ENCODE measurements at places on chromosomes 13 and 19.

DNA sequence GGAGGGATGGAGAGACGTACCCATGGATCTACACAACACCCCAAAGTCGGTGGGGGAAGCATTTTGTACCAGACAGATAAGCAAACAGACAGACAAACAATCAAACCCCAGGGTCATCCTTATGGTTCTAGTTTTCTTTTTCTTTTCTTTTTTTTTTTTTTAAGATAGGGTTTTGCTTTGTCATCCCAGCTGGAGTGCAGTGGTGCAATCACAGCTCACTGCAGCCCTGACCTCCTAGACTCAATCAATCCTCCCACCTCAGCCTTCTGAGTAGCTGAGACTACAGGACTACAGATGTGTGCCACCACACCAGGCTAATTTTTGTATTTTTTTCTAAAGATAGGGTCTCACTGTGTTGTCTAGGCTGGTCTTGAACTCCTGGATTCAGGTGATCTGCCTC lies 17.9 kb upstream of the FBL start:
- DNase-seq = no peak

- DNase-seq = no peak
Observed at GRCh38 chr19:46898731-46899130, 37.9 kb downstream of the ARHGAP35 start.

DNA sequence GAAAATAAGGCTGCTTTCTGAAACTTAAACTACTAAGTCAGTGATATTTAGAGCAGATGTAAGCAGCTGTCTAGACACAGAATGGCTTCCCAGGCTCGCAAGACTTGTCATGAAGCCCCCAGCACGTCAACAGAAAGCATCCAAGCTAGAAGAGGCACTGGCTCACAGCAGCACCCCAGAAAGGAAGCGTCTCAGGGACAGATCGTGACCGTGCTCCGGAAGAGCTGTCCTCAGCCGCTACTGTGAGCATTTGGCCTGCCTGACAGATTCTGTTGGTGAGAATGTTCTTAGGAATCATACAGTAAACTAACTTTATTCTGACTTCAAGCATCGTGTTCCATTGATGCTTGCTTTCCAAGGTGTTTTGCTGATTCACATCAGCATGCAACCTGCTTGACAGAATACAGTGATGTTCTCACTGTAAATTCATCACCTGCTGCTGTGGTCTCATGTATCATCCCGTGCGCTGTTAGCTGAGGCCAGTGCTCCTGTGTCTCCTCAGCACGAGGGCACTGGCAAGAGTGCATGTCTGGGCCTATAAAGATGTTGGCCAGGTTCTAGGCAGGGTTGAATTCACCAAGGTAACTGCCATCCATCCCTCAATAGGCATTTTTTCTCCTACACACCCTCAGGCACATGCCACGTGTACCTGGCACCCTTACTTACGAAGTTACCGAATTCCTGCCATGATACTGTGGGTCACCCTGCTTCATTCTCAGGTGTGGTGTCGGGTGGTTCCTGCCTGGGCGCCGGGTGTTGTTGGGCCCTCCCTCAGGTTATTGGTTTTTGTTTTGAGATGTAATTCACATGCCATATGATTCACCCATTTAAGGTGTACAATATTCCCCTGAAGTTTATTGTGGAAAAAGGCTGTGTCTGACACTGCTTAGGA lies 15.9 kb downstream of the SPINT2 start:
- DNase-seq = no peak

GRCh38 chr19:38044267-38045111 lies 137.5 kb downstream of the SIPA1L3 start:
- DNase-seq = no peak

DNA sequence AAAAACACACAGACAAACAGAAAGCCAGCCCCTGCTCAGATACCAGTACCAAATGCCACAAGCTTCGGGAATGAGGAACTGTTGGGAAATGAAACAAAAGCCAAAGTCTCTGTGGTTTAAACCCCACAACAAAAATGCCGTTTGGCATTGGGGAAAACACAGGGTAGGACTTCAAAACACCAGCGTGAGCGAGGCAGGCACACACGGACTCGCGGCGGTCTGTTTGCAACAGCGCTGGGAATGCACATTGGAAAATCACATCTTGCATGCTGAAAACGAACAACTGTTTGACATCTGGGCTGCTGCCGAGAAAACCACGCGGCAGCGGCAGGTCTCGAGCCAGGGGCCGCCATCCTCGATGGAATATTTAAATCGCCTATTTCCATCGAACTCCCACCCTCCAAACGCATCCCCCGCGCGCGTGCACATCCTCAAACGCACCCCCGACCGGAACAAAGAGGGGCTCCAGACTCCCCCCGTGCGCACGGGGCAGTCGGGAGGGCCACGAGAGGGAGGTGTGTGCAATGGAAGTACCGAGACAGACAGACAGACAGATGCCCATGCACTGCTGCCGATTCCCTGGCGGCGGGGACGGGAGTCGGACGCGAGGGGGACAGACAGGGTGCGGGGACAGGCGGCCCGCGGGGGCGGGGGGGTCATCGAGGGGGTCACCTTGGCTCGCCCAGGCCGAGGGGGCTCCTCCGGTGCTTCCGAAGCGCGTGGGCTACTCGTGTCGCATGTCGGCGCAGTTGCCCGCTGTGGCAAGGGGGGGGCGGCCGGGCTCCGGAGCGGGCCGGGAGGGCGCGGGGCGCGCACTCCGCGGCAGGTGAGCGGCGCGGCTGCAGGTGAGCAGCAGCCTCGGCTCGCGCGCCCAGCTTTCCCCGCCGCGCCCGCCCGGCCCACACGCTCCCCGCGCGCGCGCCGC lies at the start of gene GPR12:
GPR12 (minus strand) TSS at position 880 of the 925 bp plus-strand sequence. CDS start 959 bp downstream, outside the sequence.
- no peak for DNase-seq

- peak; percentile 21 for DNase-seq
Observed at GRCh38 chr19:35269438-35270117, 816 bp downstream of the USF2 start.

GRCh38 chr13:43110036-43110435 lies 86.7 kb downstream of the DNAJC15 start:
- no peak for DNase-seq

GRCh38 chr19:50792272-50793250 lies 2.3 kb downstream of the ACP4 start:
- DNase-seq = no peak

DNA sequence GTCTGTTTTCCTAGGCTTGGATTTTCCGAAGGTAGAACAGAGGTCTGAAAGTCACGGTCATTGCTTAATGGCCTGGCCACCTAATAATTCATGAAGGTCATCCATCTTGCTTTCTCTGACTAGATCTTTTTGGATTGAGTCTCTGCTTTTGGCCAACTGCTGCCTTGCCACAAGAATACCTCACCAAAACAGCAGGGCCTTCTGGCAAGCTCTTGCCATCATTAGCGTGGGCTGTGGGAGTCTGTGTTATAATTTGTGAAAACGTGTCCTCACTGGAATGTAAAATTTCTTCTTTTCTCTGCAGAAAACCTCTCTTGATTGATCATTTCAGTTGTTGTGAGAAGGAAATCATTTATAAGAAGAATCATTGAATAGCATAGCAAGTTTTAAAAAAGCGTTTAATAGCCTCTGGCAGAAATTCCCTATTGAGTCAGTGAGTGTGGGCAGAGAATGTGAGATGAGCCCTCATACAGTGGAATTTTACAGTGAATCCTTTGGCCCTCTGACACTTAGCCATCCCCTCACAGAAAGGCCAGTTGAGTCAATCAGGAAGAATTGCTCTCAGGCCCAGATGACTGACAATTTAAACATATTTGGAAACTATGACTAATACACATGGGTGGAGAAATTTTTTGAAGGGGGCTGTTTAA lies 43.2 kb upstream of the ERICH6B start:
- DNase-seq = peak; percentile 15

DNA sequence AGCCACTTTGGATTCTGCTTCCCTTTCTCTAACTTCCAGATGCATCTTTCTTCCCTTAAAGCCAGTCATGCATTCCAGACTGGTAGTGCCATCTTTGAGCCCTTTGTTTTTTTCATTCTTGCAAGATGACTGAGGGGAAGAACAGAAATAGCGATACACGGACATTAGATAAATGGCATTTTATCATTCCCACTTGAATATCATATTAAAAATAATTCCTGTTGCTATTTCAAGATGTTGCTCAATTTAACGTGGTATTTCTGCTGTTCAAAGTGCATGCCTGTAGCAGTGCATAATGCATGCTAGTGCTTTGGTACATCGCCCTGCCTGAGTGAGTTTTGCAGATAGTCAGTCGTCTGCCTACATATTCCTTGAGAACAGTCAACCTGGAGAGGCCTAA lies 140.6 kb upstream of the FRY start:
- DNase-seq = no peak

DNA sequence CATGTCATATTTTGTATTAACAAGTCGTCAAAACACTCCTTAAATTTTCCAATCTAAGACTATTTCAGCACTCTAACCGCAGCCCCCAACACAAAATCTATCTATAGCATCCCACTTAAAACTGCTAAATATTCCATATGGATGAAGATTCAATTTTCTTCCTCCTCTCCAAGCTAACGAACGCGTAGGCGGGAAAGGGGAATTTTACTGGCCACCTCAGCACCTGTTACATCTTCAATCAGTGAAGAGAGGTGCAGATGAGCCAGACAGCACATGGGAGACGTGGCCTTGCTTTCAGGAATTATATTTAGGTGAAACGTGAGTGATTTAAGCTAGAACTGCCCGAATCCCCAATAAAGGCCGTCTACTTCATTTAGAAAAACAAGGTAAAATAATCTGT lies 1.1 kb downstream of the RBM26 start:
- DNase-seq = no peak

DNA sequence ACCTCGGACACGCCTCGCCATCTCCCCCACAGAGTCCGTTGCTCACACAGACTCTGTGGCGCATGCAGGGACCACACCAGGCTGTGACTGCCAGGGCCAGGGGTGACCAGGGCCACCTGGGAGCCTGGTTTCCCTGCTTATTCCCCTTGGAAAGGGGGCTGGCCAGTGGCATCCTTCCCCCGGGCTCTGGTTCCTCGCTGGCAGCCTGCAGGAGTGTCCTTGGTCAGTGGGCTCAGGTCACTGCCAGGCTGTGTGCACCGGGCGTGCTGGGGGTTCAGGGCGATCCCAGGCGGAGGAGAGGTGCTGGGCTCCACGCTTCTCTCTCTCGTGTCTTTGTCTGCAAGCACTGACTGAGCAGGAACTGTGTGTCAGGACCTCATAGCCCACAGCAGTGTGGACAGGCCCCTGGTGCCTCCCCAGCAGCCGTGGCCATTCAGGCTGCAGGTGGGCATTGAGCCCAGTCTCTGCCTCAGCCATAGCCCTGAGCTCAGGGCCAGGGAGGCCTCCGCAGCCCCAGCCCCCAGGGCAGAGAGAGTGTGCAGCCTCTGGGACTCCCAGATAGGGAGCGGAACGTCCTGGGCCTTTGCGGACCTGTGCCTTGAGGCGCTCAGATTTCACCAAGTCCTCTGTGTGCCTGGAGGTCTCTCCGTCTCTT lies 6.5 kb downstream of the PIAS4 start:
- no peak for DNase-seq

DNA sequence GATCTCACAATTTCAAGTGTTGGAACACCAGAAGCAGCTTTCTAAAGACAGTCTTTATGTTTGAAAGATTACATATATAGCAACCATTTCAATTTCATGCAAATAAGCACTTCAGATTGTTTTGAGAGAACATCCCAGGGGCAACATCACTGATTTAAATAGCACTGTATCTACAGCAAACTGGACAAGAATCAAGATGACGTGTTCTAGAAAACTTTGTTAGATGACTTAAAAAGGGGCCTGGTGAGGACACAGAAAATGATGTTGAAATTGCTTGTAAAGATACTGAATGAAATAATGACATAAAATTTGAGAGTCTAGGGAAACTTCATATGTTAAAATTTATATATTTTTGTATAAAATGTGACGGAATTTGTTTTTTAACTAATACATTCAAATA lies 277.1 kb downstream of the KLF12 start:
- no peak for DNase-seq

GRCh38 chr13:49219647-49220035 lies 497 bp upstream of the MLNR start:
- no peak for DNase-seq

- DNase-seq = no peak
Observed at GRCh38 chr13:96398486-96398885, 308.6 kb downstream of the HS6ST3 start.

GRCh38 chr13:49546561-49546960 lies 38.8 kb downstream of the RCBTB1 start:
- no peak for DNase-seq
